Upper lobe of right lung (tissue), 1 donor: ENCODE measurements at places on chromosomes 3 and 15.

GRCh38 chr15:88106074-88106473 is 150.5 kb downstream of the NTRK3 start:
- DNase-seq: no peak

DNA sequence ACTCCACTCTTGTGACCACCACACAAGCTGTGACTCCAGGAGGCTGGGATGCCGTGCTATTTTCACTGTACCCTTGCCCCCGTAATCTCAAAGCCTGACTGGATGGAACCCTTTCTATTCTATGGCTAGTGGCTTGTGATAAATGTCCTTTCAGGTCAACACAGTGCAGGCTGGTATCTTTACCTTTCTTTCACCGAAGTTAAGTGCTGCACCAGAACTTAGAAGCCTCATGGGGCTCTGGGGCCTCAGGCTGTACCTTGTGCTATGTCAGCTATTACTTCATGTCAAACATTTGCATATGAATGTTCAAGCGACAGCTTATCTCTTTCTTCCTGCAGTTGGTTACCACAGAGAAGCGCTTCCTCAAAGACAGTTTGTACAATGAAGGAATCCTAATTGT is 66.8 kb downstream of the RPL39L start:
- DNase-seq: no peak

GRCh38 chr15:98160236-98160635 is 199.7 kb downstream of the ARRDC4 start:
- DNase-seq: no peak

- DNase-seq: no peak
Measured at GRCh38 chr3:45187694-45188141, 38.4 kb downstream of the TMEM158 start.

DNA sequence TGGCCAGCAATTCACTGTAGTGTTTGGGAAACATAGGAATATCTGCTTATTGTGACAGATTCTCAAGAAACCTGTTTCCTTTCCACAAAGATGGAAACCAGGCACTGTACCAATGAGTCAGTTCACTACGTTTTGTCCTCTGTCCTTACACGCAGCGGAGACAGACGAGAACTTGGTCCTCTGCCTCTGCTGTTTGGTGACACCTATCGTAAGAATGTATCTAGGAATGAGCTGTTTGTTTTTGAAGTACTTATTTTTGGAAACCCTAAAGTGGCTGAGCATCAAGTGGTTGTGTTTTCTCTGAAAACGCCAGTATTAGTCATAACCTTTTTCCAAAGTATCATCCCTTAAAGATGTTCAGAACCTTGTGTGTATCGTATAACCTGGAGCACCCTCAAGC is 93.0 kb downstream of the PGPEP1L start:
- no peak for DNase-seq

DNA sequence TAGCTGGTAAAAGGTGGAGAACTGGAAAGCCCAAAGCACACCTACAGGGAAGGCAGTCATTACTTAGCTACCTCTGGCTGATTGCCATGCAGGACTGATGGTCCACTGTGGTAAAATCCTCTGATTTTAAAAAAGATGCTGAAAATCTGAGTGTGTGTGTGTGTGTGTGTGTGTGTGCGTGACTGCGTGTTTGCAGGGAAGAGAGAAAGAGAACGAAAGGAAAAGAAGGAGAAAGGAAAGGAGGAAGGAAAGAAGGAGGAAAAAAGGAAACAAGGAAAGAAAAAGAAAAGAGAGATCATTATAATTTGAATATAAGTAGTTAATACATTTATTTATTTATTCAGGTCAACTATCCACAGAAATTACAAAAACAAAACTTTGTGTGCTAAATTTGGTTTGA is 488.7 kb upstream of the KCNMB2 start:
- no peak for DNase-seq

DNA sequence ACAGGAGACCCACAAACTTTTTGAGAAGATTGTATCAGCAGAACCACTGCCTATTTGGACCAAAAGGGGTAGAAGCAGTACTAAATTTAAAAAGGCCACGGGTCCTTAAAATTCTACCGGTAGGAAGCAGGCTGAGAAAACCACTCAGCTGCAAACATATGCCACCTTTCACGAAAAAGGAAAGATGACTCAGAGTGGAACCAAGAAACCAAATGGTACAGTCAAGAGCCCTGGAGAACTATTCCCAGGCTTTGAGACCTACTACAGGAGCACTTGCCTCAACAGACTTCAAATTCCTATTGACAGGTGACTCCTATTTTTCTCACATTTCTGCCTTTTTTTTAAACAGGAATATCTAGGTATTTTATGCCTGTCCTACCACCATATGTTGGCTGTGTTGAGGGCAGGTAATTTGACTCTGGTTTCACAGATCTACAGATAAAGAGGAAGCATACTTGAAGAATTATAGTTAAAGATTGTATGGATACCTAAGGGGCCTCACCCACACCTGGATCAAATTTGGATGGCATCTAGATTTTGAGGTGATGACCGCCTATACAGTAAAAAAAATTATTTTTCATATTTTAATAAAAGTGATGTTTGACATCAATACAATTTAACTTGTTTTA is 10.1 kb downstream of the GOLIM4 start:
- DNase-seq: no peak

DNA sequence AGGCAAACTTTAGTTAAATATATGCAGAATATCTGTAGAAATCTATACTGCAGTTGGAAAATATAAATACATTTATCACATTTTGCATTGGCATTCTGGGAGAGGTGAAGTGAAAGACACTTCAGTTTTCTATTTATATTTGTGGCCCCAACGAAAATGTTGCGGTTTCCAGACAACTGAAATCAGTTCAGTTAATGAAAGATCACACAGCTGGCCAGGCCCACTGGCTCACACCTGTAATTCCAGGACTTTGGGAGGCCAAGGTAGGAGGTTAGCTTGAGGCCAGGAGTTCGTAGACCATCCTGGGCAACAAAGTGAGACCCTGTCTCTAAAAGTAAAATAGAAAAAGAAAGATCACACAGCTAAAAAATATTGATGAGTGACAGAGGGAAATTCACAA is 11.9 kb upstream of the CLASP2 start:
- no peak for DNase-seq

- DNase-seq: no peak
Measured at GRCh38 chr3:163138258-163138657, 1641.7 kb downstream of the OTOL1 start.

- no peak for DNase-seq
Measured at GRCh38 chr3:18428036-18428435, 2.9 kb upstream of the SATB1 start.
